ENCODE measurements at places on chromosomes 5 and 9. TPM values are rescaled to one million over a fixed set of nuclear protein-coding genes. Genes with fewer than 3 reads are reported as not detected.

- DNase-seq = peak; percentile 48
Observed at GRCh38 chr5:53170746-53171349, 61.3 kb upstream of the MOCS2 start.

DNA sequence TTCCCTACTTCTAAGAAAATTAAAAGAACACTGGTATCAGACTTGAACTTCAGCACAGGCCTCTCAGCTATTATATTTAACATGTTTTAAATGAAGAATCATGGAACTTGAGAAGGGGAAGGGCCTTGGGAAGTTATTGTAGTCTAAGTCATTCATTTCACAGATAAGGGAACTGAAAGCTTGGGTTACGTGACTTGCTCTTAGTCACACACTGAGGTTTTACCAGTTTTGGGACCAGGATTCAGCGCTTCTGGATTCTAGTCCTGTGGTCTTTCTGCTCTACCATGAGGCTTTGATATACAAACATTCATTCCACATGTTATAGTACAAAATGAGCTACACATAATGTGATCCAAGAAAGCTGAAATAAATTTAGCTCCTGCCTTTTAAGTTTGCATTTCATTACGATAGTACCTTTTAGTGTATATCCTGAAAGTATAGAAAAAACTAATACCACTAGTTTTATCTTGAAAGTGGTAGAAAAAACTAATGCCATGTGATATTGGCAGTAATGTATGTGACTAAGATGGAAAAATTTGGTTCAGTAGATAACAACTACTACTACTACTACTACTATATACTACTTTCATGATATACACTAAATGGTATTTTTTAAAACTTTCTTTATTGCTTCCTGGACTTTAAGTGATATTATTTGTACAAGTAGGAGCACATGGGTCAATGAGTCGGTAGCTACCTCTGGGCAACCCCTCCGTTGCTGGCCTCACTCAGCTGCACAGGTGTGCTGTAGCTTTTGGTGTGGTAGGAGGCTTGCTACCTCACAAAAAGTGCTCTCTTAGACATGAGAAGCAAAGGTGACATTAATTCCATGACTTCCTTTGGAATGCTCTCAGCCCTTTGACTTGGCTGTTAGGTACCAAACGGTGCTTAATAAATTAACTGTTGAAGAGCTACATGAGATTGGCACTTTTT, 40.7 kb downstream of the F2RL2 start:
- no peak for DNase-seq

DNA sequence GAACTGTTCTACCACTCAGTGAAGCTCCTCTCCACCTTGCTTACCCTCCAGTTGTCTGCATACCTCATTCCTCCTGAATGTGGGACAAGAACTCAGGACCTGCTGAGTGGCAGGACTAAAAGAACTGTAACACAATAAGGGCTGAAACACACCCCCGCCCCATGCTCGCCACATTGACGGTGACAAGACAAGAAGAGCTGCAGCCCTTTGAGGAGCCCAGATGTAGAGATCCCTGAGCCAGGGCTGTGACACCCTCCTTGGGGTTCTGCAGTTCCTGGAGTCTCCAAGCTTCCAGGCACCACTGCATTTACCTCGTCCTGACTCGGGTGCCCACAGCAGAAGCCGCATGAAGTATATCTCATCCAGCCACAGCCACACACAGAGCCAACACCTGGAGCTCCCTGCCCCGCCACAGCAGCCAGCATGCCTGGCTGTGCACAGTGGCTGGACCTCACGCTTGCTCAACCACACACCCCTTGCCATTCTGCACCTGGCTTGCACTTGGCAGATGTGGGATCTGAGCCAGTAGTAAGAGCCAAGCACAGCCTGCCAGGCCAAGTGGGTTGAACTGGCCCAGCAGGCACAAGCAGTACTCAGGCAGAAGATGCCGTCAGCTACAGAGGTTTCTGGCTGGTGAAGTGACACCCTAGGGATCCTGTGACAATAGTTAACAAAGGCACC, 166.1 kb downstream of the RNF180 start:
- DNase-seq = no peak

GRCh38 chr5:150122158-150122510, 33.5 kb downstream of the PDGFRB start:
- no peak for DNase-seq

DNA sequence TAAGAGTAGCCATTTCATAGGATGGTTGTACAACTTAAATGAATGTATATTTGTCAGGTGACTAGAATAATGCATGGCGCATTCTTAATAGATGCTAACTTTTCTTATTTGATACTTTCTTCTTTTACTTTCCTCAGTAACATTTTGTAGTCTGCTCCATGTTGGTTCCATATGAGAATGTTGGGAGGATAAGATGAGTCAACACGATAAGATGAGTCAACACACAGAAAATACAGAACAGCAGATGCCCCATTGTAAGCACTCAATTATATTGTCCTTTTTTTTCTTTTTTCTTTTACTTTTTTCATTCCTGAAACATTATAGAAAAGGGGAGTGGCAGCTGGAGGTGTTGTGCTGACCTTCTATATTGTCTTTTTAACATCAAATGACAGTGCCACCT, 92.3 kb upstream of the SPATA31C2 start:
- no peak for DNase-seq

The LRRTM2 gene
- 0.32 TPM for total RNA-seq

Data from fibroblast of villous mesenchyme (primary cell).